ENCODE measurements at places on chromosomes 6 and 20. TPM values are rescaled to one million over a fixed set of nuclear protein-coding genes. Genes with fewer than 3 reads are reported as not detected.
A peak's percentile ranks its signal among the peaks of the same experiment; 100 is the strongest.

DNA sequence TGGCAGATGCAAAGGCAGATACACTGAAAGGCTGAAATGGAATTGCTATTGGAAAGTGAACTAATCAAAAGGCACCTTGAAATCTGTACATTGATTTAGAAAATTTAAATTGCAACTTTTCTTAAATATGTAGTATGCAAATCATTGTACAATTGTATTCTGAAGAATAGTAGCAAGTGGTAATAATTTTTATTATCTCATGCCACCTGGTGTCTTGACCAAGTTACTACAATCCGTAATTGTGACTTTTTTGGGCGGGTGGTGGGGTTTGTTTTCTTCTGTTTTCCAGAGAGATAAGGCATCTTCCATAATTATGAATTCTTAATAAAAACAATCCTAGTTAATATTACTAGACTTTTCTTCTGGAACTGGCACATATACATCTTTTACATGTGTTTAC, 12.5 kb upstream of the BCKDHB start:
- DNase-seq, result no peak

Gene MYCT1
- 7.9 TPM for total RNA-seq

DNA sequence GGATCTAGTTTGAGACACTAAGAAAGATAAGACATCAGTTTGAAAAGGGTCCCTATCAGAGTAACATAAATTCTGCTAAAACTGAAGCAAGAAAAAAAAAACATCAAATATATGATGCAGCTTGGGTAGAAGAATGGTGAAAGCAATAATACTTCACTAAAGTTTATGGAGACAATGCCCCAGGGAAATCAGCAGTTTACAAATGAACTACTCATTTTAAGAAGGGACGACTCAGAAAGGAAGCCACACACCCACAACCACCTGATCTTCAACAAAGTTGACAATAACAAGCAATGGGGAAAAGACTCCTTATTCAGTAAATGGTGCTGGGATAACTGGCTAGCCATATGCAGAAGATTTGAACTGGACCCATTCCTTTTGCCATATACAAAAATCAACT, 143.5 kb downstream of the TPBG start:
- no peak for DNase-seq

- no peak for DNase-seq
These were observed 44.8 kb upstream of the IYD start for GRCh38 chr6:150324044-150324443.

Gene HLA-DRA
- total RNA-seq, result 139 TPM

DNA sequence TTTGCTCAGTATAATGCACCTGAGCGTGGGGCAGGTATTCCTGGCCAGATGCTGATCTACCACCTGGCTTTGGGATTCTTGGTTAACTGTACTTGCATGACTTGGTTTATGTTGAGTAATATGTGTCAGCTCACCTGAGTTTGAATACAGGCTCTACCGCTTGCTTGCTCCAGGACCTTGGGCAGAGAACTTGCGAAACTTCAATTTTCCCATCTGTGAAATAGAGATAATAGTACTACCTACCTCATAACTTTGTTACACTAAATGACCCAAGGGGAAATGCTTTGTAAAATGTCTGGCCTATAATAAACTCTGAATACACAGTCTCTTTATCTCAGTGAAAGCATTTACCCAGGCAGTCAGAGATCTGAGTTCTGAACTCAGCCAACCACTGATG, 51.8 kb downstream of the SCAND1 start:
- DNase-seq, result no peak

DNA sequence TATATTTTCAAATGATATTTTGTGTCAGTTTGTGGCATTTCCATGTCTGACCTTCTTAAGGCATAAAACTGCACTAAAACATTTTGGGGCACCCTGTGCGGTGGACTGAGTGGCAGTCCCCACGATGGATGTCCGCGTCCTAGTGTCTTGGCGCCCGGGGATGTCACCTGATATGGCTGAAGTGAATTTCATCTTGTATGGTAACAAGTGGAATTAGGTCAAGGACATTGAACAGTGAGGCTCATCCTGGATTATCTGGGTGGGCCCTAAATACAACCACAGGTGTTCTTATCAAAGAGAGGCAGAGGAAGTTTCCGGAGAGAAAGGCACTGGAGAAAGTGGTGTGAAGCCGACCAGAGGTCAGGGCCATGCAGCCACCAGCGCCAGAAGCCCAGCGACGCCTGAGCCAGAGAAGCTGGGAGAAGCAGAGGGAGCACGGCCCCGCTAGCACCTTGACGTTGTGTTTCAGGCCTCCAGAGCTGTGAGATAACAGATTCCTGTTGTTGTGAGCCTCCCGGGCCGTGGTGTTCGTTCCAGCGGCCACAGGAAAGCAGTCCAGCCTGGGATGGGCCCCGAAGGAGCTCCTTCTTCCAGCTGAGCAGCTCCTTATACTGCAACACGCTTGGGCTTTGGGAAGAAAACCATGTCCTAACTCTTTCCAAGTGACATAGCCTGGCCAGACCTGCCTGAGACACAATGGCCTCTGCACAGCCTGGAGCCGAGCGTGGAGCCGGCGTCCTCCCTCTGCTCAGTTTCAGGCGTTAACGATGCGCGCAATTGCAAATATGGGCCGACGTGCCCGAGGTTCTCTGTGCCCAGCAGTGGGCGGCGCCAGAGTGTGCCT, 22.5 kb downstream of the THBS2 start:
- peak; percentile 64 for DNase-seq

Gene MAD2L1BP
- total RNA-seq, result 25.6 TPM

GRCh38 chr6:79076160-79076559, 1.9 kb downstream of the PHIP start:
- no peak for DNase-seq

GRCh38 chr20:3378138-3378537, 29.3 kb downstream of the DNAAF9 start:
- DNase-seq, result no peak

DNA sequence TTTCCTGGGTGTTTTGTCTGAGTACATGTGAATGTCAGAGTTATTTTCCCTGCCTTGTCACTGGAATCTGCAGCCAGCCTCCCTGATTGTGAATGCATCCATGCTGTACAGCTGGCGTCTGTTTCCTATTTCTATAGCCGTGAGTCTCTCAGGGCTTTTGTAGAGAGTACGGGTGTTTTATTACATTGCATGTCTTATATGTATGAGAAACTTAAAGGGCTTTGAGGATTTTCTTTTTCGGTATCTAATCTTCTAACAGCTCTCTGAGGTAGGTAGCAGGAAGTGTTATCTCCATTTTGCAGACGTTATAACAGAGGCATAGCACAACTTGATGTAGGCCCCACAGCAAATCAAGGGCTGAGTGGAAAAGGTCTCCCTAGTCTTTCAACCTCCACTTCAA, 272.9 kb downstream of the PRL start:
- no peak for DNase-seq

Gene MYH7B
- total RNA-seq, result 43.3 TPM

DNA sequence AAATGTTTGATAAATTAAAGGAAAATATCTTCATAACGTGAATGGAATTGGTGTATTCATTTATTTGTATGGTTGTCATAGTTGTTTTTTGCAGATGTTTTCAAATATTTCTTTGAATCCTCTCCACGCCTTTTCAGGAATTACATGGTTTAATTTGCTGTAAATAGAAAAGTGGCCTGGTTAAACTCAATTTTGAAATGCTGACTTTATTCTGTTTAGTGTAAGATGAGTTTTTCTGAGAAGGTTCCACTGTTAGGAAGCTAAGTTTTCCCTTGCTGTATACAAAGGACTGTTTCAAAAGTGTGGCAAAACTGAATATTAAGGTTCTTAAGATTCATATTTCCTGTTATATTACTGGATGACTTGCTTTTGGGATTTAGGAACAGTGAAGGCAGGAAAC, 503 bp upstream of the ZC2HC1B start:
- DNase-seq, result no peak

Gene LCA5
- 3.6 TPM for total RNA-seq

Gene MEP1A
- not detected for total RNA-seq

DNA sequence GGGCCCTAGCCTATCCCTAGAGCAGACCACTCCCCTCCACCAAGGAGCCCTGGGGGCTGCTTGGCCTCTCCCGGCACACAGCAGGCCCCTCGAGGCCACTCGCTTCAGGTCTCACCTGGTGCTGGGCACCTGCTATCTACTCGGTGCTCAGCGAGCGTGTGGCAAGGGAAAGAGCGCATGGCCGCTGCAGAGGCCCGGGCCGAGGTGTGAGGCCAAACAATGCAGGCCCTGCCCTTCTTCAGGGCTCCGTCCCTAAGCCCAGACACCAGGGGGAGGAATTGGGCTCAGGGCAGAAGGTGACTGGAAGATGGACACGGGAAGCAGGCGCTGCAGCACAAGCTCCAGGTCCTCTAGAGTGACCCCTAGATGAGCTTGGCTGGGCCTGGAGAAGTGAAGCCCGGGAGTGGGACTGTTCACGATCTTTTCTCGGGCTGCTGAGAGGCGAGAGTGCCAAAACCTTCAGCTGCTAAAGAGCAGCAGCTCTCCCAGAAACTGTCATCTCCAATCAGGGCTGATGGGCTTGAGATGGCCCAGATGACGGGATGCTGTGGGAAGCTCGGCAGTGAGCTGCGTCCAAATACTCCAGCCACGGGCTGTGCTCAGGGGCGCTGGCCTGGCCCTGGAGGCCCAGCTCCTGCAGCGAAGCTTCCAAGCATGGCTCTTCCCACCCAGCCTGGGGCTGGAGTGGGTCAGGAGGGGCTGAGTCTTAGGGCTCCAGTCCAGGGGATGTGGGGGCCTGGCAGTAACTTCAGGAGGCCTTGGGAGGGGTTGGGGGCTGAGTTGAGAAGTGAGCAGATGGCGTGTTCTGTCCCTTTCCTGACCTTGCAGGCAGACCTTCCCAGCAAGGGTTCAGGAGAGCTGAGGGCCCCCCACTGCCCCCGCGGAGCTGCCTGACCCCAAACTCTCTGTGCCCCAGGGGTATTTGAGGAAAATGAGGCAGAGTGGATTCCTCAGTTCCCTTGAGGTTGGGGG, 43.7 kb downstream of the APCDD1L start:
- DNase-seq, result peak; percentile 57

Gene SLC22A16
- total RNA-seq, result not detected

Gene PNPLA1
- not detected for total RNA-seq

Gene PRPH2
- total RNA-seq, result 1.6 TPM

Gene DPPA5
- not detected for total RNA-seq

DNA sequence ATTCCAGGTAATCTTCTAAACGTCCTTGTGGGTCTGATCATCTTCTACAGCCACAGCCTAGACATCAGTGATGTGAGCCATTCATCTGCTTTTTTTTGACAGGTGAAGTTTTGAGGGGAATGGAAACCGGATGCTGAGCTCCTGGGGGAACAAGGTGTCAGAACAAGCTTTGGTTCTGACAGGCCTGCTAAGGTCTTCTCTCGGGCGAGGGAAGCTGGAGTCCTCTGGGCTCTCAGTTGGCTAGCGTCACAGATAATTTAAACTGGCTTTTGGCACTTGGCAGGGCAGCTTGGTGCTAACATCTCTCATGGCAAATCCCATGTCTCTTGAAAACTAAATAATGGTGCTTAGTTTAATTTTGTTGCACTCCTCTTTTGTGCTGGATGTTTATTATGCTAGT, 8.4 kb upstream of the AIG1 start:
- DNase-seq, result no peak

GRCh38 chr20:11582060-11582459, 335.6 kb upstream of the BTBD3 start:
- no peak for DNase-seq

Gene FILIP1
- total RNA-seq, result 118 TPM
